ENCODE measurements at places on chromosomes 3 and 15.

- no peak for DNase-seq
Measured at GRCh38 chr3:143207338-143207961, 87.9 kb downstream of the CHST2 start.

DNA sequence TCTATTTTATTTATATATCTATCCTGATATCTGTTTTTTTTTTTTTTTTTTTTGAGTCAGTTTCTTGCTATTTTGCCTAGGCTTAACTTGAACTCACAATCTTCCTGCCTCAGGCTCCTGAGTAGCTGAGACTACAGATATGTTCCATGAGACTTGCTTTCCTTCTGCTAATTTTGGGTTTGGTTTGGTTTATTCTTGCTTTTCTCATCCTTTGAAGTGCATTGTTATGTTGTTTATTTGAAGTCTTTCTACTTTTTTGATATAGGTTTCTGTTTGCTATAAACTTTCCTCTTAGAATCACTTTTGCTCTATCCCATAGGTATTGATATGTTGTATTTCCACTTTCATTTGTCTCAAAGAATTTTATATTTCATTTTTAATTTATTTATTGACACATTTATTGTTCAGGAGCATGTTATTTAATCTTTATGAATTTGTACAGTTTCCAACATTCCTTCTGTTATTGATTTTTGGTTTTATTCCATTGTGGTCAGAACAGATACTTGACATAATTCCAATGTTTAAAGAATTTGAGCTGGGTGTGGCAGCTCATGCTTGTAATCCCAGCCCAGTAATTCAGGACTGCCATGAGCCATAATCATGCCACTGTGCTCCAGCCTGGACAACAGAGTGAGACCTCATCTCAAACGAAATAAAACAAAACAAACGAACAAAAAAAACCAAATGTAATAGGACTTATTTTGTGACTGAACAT is 62.3 kb upstream of the PLSCR4 start:
- DNase-seq, result no peak

DNA sequence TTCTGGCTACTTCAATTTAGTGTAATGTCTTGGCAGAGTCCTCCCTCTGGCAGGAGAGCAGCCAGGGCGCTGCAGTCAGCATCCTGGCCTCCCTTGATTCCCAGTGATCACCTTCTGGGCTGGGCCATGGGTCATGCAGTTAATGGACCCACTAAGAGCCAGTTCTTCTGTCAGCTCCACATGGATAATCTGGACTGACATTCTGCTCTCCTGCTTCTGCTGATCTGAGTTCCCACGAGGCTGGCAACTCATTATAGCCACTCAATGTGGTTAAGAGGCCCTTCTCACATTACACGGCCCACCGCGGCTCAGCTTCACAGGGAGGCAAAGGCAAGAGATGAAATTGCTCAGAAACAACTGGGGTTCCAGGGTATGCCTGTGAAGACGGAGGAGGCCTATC is 94.0 kb downstream of the WDR76 start:
- DNase-seq, result no peak

- no peak for DNase-seq
Measured at GRCh38 chr3:156017352-156018030, 102.9 kb upstream of the KCNAB1 start.

- no peak for DNase-seq
Measured at GRCh38 chr3:122305818-122306621, 19.0 kb upstream of the CSTA start.

DNA sequence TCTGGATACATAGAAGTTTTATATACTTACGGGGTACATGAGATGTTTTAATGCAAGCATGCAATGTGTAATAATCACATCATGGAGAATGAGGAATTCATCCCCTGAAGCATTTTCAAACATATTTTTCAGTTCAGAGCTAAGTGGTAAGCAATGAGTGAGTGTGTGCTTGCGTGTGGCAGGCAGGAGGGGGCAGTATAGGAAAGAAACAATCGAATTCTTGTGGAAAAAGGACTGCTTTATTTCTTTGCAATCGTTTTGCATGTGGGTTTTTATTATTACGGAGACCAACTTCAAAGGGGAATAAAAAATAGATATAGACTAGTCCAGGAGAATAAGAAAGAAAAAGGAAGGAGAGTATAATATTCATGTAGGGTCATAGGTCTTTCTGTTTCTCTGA is 271.6 kb downstream of the CHL1 start:
- DNase-seq, result no peak

- DNase-seq, result no peak
Measured at GRCh38 chr15:79682285-79682684, 214.5 kb downstream of the MTHFS start.

GRCh38 chr3:126153695-126154360 is 26.6 kb downstream of the ALDH1L1 start:
- DNase-seq, result no peak

GRCh38 chr15:47718497-47719437 is 1.5 kb downstream of the SEMA6D start:
- no peak for DNase-seq

- DNase-seq, result no peak
Measured at GRCh38 chr3:32347343-32348125, 44.1 kb upstream of the CMTM7 start.

GRCh38 chr3:33194303-33194702 is 24.3 kb downstream of the SUSD5 start:
- no peak for DNase-seq

DNA sequence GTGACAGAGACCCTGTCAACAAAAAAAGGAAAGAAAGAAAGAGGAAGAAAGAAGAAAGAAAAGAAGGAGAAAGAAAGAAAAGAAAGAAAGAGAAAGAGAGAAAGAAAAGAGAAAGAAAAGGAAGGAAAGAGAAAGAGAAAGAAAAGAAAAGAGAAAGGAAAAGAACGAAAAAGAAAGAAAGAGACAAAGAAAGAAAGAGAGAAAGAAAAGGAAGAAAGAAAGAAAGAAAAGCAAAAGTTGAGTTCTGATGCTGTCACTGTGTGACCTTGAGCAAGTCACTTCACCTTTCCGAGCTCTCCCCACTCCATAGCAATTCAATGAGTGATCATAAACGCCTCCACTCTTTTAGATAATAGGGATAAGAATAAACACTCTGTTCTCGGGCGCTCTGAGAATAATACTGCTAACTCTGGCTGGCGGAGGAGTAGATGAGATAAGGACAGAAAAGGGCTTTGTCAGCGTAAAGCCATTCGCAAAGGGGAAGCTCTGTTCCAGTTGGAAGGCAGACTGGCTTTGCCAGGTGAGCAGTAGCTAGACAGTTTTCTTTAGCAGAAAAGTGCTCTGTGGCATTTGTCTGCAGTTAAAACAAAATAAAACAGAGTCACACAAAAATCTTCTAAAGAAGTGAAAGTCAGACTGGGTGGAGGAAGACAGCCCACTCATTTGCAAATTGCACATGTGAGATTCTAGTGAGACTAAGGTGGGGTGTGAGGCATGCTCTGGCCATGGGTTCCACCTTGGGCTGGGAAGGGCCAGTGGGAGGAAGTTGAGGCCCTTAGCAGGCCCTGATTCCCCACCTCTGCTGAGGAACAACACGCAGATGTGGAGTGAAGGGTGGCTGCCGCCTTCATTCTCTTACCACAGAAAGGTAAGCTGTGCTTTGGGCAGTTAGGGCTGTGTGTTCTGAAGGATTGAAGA is 9.6 kb upstream of the FLNB start:
- DNase-seq, result no peak

DNA sequence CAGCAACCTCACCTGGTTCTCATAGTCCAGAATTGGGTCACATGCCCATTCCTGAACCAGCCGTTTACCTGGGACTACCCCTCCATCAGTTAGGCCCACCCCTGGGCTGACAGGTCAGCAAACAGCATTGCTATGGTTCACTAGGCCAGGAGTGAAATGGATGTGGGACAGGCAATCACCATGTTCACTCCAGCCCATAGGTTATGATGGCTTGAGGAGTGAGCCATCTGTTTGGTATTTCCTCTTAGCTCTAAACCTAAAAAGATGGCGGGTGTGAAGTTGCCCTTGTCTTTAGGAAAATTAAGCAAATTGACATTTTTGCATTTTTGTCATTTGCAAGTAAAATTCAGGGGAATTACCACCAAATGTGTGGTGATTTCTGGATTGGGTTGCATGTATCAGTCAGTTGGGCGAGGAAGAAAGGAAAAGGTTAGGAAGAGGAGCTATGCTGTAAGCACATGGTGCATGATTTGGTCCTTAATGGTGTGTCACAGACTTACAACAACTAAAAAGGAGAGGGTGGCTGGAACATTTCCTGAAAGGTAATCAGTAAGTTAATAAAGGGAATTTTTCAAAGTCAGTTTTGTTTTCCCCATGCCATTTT is 17.2 kb downstream of the NXPE3 start:
- no peak for DNase-seq

- no peak for DNase-seq
Measured at GRCh38 chr3:67534594-67534993, 119.8 kb downstream of the SUCLG2 start.

DNA sequence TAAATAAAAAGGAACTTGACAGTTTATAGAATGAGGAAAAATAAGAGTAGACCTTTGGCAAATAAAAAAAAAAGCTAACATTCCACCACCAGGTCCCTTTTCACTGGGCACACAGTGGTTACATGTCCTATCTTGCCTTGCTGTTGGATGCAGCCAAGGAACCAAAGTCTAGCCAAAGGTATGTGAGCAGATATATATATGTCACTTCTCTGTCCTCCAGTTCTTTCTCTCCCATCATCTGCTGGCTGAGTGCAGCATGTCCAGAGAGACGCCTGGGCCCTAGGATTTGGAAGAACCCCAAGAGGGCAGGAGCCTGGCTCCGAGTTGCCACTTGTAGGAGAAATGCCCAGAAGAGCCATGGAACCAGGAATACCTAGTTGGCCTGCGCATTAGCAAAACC is 104.7 kb downstream of the SERPINI1 start:
- no peak for DNase-seq

DNA sequence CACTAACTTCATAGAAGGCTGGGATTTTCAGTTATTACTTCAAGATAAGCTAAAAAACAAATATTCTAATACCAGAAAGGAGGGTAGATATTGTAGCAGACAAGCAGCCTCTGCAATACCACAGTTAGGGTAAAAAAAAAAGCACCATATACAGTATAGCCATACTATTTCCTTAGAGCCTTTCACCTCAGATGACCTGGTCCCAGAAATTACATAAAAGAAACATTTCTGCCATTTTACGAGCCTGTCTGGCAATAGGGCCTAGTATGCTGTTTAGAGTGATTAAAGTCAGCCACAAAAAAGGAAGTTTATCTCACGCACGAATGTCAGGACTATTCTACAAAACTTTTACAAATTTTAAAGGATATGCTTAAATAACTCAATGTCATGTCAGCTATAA is 1016.6 kb downstream of the PLOD2 start:
- DNase-seq, result no peak

DNA sequence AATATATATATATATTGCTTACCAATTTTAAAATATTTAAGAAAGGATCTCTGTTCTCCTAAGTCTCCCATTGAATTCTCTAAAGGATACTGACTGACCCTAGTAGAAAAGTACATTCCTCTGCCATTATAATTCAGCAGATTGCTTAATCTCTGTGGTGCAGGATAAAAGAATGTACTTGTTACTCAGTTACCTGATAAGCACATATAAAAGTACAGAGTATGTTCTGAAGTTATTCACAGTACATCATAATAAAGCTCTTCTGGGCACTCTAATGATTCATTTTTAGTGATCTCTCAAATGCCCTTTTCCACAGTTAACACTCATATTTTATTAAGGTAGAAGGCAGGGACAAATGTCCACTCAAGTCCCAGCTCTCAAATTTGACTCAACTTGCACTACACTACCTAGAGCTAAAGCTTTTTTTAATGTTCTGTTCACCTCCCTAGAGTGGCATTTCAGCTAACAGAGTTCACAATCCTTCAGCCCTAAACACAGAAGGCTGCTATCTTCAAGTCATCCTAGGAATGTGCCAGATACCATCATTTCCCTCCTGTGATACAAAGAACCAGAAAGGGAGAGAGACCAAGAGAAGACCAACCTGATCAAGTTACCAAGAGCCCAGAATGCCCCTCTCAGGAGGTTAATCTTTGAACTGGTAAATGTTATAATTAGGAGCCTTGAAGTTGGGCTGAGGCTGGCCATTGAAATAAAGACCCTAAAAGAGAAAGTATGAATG is 53.3 kb downstream of the MEIS2 start:
- no peak for DNase-seq

DNA sequence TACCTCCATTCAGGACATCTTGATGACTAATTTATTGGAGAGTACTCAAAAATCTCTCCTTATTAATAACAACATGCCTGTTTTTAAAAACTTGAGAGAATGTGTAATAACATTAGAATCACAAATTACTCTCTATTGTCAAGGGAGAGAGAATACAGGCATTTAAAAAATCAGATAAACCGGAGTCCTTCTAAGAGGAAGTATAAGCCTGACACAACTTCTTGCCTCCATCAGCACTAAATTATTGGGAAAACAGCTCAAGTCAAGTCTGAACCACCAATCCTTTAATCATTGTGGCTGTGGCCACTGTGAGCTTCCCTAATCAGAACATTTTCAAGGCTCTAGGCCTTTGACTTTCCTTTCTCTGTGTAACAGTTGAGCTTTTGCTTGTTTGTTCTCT is 38.0 kb downstream of the SSR3 start:
- DNase-seq, result no peak

DNA sequence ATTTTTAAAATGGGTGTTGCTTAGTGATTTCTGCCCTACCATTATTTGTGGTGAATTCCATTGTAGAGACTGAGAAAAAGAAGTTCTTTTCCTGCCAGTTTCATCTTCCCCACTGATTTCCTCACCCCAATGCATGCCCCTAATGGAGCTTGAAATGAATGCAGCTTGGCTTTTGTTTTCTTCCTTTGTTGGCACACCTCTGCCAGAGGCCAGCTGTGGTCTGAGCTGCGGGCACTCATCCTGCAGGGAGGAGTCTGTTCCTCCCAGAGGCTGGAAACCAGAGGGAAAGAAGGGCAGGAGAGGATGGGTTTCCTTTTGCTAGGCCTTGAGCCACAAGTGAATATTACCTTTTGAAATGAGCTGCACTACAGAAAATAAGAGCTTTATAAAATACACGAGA is 9.3 kb upstream of the ST8SIA2 start:
- no peak for DNase-seq

- DNase-seq, result no peak
Measured at GRCh38 chr3:95134693-95135413, 1072.0 kb downstream of the NSUN3 start.

- DNase-seq, result no peak
Measured at GRCh38 chr15:63764124-63764803, 69.5 kb downstream of the HERC1 start.

GRCh38 chr3:114219741-114220140 is 17.6 kb downstream of the ZNF80 start:
- DNase-seq, result no peak

- no peak for DNase-seq
Measured at GRCh38 chr3:57826952-57827723, 71.0 kb downstream of the SLMAP start.

DNA sequence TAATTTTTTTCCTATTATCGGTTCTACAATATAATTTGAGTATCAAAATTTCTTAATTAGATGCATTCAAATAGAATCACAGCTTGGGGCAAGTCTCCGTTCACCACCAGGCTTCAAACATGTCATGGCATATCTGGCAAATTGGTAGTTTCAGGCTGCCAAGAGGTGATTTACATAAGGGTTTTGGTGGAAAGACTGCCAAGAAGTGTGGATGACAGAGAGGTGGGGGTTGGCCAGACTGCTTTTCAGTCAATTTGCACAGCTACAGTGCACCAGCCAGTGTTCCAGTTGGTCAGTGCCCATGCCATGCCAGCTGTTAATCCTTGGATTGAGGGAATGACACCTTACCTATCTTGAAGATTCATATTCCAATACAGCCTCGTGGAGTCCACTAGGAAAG is 8.4 kb upstream of the GSK3B start:
- peak; percentile 88 for DNase-seq

- no peak for DNase-seq
Measured at GRCh38 chr3:37668431-37668817, 193.3 kb upstream of the CTDSPL start.

- DNase-seq, result no peak
Measured at GRCh38 chr15:89780601-89781000, 4.5 kb downstream of the MESP2 start.
